ENCODE measurements at places on chromosomes 13 and 19.
A peak's percentile ranks its signal among the peaks of the same experiment; 100 is the strongest.

DNA sequence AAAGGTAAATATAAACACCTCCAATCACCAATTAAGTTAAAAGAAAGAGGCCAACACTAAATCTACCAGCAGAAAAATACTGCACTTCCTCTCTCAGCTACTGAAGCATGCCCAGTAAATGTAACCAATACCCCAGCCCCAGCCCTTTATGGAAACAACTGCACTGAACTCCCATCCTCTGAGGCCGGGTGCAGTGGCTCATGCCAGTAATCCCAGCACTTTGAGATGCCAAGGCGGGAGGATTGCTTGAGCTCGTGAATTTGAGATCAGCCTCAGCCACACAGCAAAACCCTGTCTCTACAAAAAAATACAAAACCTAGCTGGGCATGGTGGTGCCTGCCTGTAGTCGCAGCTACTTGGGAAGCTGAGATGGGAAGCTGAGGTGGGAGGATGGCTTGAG, 221.6 kb upstream of the SOX21 start:
- DNase-seq = no peak

GRCh38 chr13:113155201-113155600, 3.2 kb upstream of the PROZ start:
- DNase-seq = no peak

- peak; percentile 34 for DNase-seq
These were observed at the start of gene MARK4 for GRCh38 chr19:45250832-45251451. TSS of gene MARK4 (plus strand) at chr19:45251271. CDS start at chr19:45251589, 318 bp downstream.

GRCh38 chr13:111145071-111145470, 30.0 kb downstream of the ARHGEF7 start:
- DNase-seq = no peak

DNA sequence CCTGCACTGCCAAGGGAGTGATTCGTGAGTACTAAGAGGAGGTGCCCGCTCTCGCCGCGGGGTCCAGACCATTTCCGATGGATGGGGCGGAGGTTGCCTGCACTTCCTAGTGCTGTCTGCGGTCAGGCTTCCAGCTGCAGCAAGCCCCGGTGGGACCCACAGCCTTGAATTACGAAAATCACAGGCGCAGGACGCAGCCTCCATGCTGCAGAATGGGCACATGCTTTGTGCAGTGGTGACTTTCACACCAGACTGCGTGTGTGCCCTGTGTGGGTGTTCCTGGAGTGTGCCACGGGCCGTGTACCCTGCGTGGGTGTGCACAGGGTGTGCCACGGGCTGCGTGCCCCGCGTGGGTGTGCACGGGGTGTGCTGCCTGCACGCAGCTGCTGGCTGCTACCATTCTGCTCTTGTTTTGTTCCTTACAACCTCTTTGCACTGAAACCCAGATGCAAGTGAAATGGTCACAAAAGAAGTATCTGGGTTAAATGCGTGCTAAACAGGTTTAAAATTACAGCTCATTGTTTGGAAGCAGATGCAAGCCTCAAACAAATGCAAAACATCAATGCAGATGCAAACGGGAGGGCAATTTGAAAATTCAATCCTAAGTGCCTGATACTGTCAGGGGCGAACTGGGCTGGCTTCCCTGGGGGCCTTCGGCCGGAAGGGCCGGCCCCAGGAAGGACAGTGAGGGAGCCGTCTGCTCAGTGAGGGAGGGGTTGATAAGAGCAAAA, 221.2 kb upstream of the SOX1 start:
- no peak for DNase-seq

DNA sequence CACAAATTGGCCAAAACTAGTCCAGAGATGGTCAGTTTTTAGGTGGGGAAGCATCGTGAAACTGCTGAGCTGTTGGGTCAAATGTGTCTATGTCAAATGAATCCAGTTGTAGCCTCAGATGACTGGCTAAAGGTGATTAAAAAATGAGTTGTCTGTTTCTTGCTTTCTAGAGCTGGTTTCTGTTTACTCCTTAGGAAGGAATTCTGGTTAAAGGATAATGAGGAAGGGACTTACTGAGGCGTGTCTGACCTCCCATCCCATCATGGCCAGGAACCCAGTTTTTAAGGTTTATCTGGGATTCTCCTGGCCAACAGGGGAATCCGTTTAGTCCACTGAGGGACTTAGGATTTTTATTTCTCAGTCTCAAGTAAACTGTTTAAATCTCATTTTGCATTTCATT, 256.5 kb downstream of the UQCRFS1 start:
- no peak for DNase-seq

DNA sequence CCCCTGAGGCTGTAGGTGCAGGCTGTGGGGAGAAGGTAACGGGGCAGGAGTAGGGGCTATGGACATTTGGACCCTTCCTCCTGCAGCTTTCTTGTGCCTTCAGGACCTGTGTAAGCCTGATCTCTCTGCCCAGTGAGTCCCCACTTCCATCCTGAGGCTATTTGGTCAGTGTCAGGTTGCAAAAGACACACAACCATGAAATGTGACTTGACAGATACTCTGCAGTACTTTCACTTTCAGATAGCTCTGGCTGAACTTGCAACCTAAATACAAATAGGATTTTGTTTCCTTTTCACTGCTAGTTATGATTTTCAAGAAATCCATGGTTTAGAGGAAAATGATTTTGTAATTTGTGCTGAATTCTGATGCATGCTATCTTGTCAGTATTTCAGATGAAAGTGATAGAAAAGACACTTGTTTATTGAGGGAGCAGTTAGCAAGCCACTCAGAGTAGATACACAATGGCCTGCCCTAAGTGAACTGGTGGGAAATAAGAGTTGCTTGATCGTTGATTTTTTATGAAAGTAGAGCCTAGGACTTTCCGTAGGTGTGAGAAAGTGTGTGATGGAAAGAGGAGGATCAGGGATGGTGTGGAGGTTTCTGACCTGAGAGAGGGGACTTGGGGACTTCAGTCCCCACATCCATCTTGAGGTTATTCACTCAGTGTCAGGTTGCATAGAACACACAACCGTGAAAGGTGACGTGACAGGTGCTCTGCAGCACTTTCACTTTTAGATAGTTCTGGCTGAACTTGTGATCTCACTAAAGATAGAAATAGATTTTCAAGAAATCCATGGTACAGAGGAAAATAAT, 18.1 kb upstream of the EID2 start:
- no peak for DNase-seq

DNA sequence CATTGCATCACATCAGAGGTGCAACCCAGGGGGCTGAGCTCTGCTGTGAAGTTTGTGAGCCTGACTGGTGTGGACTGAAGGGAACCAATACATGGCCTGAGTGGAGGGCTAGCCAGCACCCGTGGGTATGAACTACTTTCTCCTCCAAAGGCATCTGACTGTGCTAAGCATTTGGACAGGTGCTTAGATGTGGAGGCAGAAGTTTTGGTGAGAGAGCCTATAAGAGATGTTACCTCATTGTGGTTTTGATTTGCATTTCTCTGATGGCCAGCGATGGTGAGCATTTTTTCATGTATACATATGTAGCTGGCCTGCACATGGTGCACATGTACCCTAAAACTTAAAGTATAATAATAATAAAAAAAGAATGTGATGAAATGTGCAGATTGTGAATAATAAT, 46.9 kb downstream of the TEX29 start:
- DNase-seq = no peak

GRCh38 chr19:58582985-58583384, 9.8 kb upstream of the MZF1 start:
- DNase-seq = no peak

DNA sequence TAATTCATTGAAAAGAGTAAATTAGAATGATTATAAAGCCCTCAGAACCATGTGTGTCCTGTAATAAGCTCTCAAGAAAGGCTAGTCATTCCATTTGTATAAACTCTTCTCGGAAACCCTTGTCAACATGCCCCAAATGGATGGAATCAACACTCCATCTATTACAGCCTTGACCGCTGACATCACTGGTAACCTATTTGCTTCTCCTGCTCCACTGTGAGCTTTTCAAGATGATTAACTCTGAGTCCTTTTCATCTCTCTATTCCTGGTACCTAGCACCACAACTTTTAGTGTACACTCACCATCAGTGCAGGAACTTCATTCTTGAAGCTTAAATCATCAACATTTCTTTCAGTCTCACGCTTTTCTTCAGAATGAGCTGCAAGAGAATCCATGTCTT, 612.0 kb downstream of the DCT start:
- no peak for DNase-seq

- DNase-seq = no peak
These were observed 7.3 kb downstream of the NKPD1 start for GRCh38 chr19:45153339-45154063.

- DNase-seq = no peak
These were observed 866 bp upstream of the LMO7 start for GRCh38 chr13:75635101-75635827.

DNA sequence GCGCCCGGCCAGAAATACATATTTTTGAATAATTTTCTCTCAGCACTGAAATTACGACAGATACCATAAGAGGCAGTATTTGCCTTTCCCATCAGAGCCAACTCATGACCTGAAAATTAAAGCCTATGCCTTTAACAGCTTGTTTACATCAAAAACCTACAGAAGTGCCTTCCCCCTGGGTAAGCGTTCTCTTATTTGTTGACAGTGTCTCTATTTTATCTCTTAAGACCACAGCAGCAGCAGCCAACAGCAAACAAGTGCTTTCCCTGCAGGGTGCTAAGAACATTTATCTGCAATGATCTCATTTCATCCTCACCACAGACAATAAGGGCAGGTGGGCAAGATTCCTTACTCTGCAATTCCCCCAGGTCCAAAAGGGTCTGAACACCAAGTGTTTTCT, 6.0 kb downstream of the AKAP8L start:
- DNase-seq = no peak

GRCh38 chr13:75345193-75345592, 136.8 kb downstream of the TBC1D4 start:
- DNase-seq = no peak

- no peak for DNase-seq
These were observed 9.5 kb downstream of the B3GLCT start for GRCh38 chr13:31209172-31209840.

DNA sequence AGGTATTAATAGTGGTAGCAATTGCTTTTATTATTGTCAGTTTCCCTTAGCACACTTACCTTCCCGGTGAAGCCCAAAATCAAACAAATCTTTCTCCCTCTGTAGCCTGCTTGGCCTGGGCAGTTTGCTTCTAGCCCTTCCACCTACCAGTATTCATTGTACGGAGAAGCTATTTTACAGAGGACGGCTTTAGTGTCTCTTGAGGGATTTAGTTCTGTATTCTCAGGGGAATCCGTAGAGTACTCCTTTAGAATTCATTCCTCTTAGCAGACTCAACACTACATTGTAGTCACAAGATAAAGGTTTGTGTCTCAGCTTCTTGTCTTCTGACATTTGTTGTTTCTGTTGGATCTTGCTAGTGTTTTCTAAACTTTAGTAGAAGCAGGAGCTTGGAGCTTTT, 24.1 kb upstream of the WTIP start:
- no peak for DNase-seq

DNA sequence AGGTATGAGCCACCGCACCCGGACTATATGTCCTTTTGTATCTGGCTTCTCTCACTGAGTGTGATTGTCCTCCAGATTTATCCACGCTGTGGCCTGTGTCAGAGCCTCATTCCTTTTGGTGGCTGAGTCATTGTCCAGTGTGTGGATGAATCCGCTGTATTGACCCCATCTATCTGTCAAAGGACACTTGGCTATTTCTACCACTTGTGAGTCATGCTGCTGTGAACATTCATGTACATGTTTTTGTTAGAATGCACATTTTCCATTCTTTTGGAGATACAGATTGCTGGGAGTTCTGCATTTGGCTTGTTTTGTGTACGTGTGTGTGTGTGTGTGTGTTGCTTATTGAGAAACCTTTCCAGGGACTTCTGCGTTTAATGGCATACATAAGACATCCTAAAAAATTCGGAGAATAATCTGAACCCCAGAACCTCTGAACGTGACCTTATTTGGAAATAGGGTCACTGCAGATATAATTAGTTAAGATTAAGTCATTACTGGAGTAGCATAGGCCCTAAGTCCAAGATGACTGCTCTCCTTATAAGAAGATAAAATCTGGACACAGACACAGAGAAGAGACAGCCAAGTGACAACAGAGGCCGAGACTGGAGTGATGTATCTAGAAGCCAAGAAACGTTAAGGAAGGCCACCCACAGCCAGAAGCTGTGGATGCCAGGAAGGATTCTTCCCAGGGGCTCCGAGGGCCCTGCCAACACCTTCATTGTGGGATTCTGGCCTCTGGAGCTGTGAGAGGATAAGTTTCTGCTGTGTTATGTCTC, 4.9 kb upstream of the GIPC3 start:
- DNase-seq = no peak

GRCh38 chr19:13277104-13277809, 127.0 kb downstream of the IER2 start:
- DNase-seq = peak; percentile 70

- no peak for DNase-seq
These were observed 277.1 kb downstream of the KLF12 start for GRCh38 chr13:73857106-73857505.

DNA sequence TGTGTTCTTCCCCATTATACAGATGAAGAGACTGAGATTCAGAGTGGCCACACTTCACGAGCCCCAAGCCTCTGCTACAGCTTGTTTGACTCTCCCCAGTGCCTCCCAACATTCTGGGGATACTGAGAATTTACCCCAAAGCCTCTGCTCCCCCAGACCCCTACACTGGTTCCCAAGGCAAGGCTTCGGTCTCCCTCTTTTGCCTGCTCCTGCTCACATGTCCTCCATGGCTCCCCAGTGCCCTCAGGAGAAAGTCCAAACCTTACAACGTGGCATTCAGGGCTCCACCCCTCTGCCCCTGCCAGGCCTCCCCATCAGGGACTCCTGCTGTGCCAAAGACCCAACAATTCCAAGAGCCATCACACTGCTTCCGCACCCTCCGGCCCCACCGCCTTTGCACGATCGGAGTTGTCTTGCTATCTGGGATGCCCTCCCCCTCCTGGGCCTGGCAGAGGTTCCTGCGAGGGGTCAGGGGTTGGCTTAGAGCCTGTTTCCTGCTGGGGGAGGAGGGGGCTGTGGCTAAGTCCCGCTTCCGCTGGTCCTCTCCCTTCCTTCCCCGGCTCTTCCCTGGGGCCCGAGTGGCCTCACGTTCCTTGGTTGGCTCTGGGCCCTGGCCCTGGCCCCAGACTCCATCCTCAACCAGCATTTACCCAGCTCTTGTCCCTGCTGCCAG, 15.4 kb downstream of the GTPBP3 start:
- DNase-seq = no peak

GRCh38 chr13:82797876-82798275, 1084.4 kb downstream of the SLITRK1 start:
- no peak for DNase-seq

DNA sequence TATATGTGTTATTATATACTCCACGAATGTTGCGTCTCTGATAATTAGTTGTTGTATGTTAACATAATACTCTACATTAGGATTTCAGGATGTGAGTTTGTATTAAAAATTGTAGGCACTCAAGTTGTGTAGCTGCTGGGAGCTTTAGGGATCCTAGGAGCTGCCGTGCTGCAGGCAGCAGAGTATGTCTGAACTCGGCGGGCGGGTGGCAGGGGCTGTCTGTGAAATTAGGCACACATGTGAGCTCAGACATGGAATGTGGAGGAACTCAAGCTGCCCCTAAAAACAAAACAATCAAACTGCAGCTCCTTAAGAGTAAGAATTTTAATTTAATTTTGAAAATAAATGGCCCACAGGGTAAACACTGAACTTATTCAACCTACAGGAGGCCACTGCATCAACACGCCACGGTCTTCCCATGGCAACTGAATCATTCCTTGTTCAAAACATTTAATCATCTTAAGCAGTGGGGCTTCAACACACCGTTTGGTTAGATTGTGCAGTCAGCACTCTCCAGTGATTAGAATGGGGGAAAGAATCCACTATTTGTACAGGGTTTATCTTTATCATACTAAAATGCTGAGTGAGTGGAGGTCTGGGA, 22.7 kb downstream of the SERTM1 start:
- no peak for DNase-seq

- no peak for DNase-seq
These were observed 1646.2 kb upstream of the SPRY2 start for GRCh38 chr13:81987159-81987558.
